ENCODE measurements at places on chromosomes 3 and 15.

GRCh38 chr15:80819001-80819400 lies 39.8 kb downstream of the CEMIP start:
- DNase-seq: no peak

DNA sequence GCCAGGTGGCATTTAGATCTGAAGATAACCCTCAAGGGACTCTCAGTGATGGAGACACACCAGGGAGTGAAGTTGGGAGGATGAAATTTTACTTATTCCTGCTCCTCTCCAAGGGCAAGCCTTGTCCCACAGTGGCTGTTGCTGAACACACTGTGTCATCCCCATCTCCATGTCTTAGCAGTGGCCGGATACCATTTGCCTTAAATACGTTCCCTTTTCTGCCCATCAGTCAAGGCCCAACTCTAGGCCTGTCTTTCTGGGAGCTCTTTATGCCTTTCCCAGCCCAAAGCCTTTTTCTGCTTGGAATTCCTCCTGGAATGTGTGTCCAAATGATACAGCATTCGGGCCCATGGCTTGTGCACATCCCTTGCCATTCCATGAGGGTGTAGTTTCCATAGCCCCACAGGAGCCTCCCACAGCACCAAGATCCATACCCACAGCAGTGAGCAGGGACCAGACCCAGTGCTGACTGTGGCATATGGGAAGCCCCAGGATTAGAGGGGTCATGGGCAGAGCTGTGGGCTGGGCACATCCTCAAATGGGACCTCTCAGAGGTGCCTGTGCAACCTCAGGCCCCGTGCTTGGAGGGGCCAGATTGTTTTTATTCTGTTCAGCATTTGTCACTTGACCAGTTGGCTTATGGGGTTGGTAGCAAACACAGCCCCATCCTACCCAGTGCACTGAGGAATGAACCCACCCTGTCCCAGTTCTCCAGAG lies 63.7 kb upstream of the PRR23C start:
- no peak for DNase-seq

DNA sequence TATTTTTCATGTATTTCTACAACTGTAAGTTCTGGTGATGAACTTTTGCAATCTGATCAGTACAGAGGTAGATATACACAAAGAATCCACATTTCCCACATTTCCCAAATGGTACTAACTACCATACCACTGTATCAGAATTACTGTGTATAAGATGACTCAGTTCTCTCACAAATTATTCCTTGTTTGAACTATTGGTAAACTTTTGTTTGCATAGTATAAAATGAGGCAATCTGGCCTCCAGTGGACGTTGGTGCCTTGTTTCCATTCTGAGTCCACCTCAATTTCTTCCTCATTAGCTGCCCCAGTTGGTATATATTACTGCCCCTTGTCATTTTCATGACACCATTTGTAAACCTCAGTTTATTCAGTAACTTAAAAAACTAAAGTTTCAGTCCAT lies 38.5 kb downstream of the SPTSSB start:
- no peak for DNase-seq

- DNase-seq: no peak
Measured at GRCh38 chr3:194204042-194204987, 68.4 kb downstream of the HES1 start.

GRCh38 chr15:35477312-35478262 lies 68.4 kb downstream of the DPH6 start:
- DNase-seq: no peak

GRCh38 chr15:99283717-99284116 lies 32.4 kb downstream of the LRRC28 start:
- no peak for DNase-seq

GRCh38 chr3:123695152-123695551 lies 110.3 kb upstream of the HACD2 start:
- no peak for DNase-seq

- no peak for DNase-seq
Measured at GRCh38 chr3:147113293-147114044, 292.9 kb downstream of the ZIC4 start.

DNA sequence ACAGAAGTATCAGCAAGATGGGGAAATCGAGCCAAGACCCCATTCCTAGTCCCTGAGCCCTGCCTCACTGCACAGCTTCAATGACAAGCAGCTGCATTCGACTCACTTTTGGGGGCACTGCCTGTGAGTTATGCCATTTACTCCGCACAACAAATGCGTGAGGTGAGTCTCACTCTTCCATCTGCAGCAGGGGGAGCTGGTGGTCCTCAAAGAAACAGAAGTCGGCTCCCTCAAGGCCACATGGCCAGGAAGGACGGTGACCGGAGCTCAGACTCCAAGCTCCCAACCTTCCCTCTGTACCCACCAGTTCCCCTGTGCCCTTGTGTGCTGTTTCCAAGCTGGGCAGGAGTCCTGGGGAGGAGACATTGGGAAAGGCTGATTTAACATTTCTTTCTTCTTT lies 127.7 kb upstream of the IQSEC1 start:
- DNase-seq: peak; percentile 65

GRCh38 chr15:80264031-80264430 lies 12.0 kb upstream of the CTXND1 start:
- no peak for DNase-seq

- no peak for DNase-seq
Measured at GRCh38 chr3:13301286-13301987, 118.7 kb downstream of the NUP210 start.

DNA sequence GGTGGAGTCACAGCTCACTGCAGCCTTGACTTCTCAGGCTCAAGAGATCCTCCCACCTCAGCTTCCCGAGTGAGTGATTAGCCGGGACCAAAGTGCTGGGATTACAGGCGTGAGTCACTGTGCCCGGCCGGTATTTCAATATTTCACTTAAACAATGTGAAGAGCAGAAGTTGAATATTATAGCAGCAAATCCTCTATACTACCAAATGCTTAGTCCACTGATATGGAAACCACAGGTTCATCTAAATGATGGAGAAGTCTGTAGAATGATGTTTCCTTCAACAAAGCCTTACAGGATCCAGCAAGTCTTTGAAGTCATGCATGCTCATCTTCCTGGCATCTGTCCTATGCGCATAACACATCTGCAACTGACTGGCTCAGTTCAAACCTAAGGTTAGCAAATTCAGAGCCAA lies 20.3 kb upstream of the UACA start:
- peak; percentile 50 for DNase-seq

GRCh38 chr3:138230525-138230924 lies 43.4 kb downstream of the ARMC8 start:
- DNase-seq: no peak

DNA sequence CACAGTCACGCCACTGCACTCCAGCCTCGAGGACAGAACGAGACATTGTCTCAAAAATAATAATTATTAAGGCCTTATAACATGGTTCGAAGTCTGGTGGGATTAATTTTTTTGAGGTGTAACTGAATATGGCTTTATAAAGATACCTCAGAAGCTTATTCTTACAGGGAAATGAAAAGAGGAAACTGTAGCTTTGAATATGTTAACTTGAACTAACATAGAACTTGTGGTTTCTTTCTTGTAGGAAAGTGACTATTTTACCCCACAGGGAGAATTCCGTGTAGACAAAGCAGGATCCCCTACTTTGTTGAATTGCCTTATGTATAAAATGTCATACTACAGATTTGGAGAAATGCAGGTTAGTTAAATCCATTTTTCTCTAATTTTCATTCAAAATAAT lies 96.3 kb downstream of the STT3B start:
- DNase-seq: no peak

GRCh38 chr3:33787328-33788009 lies 11.0 kb upstream of the PDCD6IP start:
- peak; percentile 66 for DNase-seq

DNA sequence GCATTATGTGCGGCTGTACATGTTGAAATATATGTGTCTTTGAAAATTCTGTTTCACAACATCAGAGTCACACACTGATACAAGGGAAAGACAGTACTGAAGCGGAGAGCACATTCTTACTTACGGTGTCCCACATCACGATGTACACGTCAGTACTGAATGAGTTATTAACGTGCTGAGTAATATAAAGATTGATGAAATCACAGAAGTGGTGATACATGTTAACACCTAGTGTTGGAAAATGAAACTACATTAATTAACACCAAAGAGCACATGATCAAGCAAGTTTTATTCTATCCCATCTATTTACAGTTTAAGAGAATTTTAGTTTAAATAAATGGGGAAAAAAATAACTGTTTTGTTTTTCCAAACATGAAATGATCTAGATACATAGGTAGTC lies 15.6 kb downstream of the EOGT start:
- no peak for DNase-seq

DNA sequence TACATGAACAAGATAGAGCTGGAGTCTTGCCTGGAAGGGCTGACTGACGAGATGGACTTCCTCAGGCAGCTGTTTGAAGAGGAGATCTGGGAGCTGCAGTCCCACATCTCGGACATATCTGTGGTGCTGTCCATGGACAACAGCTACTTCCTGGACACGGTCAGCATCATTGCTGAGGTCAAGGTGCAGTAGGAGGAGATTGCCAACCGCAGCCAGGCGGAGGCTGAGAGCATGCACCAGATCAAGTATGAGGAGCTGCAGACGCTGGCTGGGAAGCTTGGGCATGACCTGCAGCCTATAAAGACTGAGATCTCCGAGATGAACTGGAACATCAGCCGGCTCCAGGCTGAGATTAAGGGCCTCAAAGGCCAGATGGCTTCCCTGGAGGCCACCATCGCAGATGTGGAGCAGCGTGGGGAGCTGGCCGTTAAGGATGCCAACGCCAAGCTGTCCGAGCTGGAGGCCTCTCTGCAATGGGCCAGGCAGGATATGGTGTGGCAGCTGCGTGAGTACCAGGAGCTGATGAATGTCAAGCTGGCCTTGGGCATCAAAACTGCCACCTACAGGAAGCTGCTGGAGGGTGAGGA lies 5.5 kb upstream of the LARP6 start:
- DNase-seq: no peak

GRCh38 chr15:88440021-88440420 lies 27.2 kb downstream of the MRPL46 start:
- DNase-seq: no peak

GRCh38 chr3:157111518-157111917 lies 48.4 kb downstream of the CCNL1 start:
- no peak for DNase-seq

DNA sequence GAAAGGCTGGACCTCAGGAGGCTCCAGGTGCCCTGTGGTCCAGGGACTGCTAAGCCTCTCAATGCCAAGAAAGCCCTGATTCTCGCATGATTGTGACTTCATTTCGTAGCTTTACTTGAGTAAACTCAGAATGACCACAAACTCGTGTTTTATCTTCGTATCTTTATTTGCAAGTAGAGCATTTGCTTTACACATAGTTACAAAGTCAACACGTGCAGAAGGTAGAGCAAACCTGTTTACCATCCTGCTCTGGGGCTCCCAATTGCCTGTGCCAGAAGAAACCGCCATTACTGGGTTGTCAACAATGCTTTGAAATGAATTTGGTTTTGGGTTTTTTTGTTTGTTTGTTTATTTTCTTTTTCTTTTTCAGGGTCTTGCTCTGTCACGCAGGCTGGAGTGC lies 5.8 kb upstream of the MESP1 start:
- DNase-seq: no peak

DNA sequence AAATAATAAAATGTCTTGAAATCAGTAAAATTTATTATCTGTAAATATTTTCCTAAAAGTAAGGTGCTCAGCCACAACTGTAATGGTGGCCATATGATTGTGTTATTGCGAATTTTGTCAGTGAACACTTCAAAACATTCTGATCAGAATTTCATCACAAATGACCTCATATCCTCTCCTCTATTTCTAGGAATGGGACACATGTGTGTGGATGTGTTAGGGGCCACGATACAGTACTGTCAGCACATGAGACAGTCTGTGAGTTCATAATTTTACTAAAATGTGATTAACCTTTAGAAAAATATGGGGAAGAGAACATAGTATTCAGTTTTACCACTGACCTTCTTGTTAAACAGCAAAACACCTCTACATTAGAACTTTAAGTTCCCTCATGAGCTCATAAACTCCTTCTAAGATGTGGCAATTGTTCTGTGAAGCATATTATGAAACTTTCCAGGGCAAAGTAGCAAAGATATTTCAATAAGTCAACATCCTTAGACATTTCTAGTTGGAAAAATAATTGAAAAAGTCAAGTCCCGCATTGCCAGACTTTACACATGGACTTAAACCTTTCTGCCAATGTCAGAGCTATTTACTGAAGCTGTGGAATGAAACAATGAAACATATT lies 158.2 kb upstream of the ABI3BP start:
- no peak for DNase-seq

GRCh38 chr3:185900228-185900627 lies 37.6 kb downstream of the TRA2B start:
- DNase-seq: no peak

DNA sequence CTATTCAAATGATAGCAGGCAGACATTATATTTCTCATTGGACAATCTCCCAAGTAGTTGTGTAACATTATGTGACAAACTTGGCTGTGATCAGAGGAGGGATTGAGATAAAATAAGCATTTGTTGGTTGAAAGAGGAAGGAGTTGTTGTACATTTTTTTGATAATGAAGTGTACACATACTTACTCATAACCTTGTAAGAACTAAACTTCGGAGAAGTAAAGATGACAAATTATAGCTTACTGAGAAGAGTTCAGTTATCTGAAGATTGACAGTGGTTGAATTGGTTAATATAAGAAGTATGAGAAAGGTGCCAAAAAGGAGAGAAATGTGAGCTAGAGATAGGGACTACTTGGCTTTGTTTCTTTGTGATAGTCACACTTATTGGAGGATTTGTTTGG lies 32.6 kb downstream of the STT3B start:
- DNase-seq: no peak

DNA sequence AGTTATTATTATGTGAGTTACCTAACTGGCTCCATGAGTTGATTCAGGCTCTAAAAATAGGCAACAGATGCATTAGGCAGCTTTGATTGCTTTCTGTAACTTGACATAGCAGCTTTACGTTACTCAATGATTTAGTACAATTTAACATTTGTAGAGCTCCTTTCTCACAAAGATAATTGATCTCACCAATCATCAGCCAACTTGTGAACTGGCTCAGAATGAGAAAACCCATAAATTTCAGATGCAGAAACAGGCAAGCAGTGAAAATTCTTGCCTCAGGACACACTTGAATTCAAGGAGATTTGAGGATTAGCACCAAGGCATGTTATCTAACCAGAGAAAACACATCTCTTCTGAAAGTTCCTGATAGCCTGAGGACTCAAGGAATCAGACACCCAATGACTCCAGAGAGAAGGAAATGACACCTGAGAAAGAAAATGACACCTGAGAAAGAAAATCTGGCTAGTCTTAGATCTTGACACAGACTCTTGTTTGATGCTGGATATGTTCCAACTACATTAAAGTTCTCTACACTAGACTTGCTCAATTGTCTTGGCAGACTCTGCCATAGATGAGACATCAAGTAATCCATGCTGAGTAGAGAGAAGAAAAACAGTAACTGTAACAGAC lies 315.1 kb upstream of the CBLB start:
- no peak for DNase-seq

- DNase-seq: no peak
Measured at GRCh38 chr3:58034738-58035523, 26.7 kb downstream of the FLNB start.

GRCh38 chr3:154398084-154398967 lies 31.7 kb downstream of the GPR149 start:
- DNase-seq: no peak

- DNase-seq: no peak
Measured at GRCh38 chr15:41577863-41578735, 19.1 kb downstream of the TYRO3 start.

GRCh38 chr15:49379996-49380395 lies 43.0 kb upstream of the FGF7 start:
- no peak for DNase-seq

GRCh38 chr3:139052802-139053600 lies 8.3 kb upstream of the PRR23C start:
- DNase-seq: no peak

Data from WERI-Rb-1 (cell line).